ENCODE measurements at places on chromosomes 1 and 21. TPM values are rescaled to one million over a fixed set of nuclear protein-coding genes. Genes with fewer than 3 reads are reported as not detected.

GRCh38 chr1:199040076-199040905 is 401.5 kb downstream of the PTPRC start:
- ATAC-seq: no peak

- no peak for ATAC-seq
Measured at GRCh38 chr1:201778279-201779065, 50.5 kb upstream of the IPO9 start.

- peak; percentile 12 for ATAC-seq
Measured at GRCh38 chr1:233904633-233905415, at the start of gene SLC35F3. TSS of gene SLC35F3 (plus strand) at chr1:233904676.

DNA sequence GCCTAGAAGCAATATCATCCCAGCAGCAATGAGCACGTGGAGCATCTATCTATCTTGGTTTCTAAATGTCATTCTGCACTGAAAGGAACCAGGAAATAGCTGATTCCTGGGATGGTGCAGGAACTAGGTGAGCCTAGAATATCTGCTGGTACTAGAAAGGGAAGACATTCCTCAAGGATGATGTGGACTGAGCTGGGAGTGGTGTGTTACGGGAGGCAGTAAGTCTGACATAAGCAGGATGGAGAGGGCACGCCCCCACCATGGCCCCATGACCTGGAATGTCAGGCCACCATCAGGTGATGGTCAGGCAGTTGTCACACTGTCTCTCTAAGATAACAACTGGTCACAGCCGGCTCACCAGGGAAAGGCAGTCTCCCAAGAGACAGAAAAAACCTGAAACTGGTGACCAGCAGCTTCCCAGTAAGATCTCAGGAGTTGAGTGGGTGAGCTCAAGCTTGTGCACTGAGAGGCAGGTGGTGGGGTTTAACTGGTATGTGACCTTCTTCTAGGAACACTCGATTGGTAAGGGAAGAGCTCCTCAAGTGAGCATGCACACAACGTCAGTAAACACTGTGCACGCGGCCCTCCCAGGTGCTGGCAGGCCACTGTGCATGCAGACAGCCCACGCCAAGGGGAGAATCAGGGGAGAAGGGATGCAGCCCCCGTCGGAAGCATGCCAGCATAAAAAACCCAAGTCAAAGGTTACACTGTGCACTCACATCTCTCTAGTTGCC is 148.7 kb downstream of the ADSS2 start:
- ATAC-seq: no peak

GRCh38 chr1:226786550-226786949 is 47.5 kb upstream of the ITPKB start:
- ATAC-seq: peak; percentile 24

DNA sequence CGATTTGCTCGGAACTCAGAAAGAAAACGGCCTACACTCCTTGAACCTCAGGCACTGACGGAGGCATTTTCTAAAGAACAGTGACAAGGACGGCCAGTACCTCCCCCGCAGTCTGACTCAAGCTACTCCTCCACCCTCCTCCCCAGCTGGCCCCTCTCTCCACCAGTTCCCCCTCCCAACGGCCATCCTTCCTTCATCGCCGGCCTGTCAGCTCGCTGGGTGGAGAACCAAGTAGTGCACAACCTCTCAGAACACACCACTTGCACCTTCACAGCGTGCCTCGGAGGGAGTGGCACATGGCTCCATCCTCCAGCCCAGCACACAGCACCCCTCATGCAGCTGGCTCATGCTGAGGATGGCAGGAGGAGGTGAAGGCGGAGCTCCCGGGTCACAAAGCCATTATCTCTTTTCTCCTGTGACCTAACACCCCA is 58.8 kb downstream of the TOR1AIP2 start:
- no peak for ATAC-seq

GRCh38 chr1:113856401-113856790 is 15.1 kb downstream of the PTPN22 start:
- no peak for ATAC-seq

DNA sequence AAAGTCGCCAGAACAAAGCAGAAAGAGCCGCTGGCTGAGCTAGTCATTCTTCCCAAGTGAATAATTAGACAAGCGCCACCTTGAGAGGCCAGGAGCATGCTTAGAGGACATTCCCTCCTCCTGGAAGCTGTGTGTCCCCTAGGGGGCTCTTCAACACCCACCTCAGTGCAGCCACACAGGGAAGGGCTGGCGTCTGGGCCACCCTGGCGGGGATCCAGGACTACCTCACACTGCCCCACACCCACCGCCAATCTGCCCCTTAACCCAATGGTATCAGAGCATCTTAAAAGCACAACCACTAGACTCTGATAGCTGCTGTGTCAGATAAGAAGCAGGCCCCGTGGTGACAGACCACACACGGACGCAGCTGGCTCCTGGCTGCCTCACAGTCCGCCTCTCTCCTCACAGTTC is 24.9 kb downstream of the SETD4 start:
- no peak for ATAC-seq

GRCh38 chr1:240737298-240737697 is 125.3 kb upstream of the GREM2 start:
- ATAC-seq: no peak

DNA sequence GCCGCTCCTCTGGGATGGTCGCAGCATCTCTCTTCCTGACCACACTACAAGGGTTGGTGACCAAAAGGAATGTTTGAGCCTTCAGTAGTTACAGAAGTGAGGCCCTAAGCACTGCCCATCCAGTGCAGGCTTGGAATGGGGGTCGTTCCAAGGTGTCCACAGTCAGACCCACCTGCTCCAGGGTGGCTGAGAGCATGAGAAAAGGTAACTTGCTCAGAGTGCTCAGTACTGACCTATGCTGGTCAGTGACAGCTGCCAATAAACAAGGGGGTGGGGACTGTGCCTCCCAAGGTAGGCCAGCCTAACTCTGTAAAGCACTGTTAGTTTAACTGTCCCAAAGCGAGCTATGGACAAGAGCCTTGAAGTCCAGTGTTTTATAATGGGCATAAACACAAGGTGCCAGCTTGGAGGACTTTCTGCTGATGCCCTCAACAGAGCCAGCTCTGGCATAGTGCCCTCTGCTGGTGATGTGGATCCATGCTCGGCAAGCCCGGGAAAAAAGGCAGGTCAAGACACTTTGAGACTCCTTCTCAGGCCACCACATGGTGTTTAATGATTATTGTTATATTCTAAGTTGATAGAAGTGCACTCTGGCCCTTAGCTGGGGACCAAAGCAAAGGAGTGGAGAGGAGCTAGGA is 78.1 kb upstream of the DNAH14 start:
- ATAC-seq: peak; percentile 63

- ATAC-seq: no peak
Measured at GRCh38 chr1:201422026-201422425, 496 bp upstream of the TNNI1 start.

DNA sequence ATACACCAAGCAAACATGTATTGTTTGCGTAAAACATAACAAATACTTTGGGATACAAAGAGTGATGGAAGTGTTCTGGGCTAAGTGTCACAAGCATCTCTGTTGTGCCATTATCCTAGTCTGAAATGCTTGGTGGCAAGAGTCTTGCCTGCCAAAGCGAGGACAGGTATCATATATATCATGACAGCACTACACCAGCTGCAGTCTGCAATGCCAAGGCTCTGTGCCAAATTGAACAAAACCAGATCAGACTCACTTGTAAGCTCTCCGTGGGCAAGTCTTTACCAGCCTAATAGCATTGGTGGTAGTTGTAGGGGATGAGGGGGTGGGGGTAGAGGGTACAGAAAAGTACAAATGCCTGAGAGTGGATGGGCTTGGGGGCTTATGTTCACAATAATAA is 119.2 kb downstream of the RWDD3 start:
- no peak for ATAC-seq

DNA sequence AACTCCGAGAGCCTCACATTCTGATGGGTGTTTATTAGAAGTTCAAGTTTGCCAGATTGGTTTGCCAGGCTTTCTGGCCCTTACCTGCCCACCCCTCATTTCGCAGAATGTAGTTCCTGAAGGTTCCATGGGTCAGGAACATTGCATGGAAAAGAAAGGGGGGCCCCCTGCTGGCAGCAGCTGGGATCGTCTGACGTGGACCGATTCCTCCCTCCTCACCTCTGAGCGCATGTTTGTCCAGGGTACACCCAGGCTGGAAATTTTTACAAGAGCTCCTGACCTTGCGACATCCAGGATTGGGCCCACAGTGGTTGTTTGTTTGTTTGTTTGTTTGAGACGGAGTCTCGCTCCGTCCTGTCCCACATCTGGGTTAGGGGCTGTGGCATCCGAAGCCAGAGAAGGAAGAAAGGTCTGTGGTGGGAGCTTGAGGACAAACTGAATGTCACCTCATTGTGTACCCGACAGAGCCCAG is 126.0 kb upstream of the TMEM51 start:
- ATAC-seq: no peak

DNA sequence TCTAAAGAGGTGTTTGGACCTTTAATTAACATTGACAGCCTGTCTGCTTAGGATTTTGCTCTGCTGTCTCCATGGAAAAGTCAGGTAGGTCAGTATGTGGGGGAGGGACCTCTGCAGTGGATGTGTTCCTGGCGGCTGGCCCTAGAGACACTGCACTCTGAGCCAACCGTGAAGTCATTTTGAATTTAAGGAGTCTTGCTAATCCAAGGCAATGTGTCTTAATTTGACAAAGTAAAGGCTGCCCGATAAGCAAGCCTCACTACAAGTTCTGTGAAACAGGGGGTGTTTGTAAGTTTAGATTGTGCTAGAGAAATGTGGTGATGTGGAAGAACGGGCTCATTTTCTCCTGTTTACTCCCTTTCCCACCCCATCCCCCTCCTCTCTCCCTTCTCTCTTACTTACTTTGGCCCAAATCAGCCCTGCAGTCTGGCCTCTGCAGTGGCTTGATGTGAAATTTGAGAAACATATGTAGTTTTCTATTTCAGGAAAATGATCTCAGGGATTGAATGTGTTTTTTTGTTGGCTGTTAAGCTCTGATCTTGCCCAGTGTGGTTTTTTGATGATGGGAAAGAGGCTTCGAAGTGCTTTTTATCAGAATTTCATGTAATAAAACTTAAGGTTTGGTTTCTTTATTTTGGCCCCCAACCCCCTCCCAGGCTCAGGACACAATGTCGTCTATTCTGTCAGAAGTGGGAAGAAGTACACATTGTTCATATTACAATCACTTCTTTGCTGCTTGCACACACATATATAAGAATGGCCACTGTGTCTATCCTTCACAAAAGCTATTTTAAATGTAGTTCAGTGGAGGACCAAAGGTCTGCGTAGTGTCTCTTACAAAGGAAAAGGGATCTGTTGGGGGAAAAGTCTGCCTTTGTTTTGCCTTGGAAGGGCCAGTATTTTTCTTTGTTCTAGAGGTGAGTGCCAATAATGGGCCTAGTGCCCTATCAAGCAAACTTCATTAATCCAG is 96.6 kb downstream of the FGGY start:
- ATAC-seq: no peak

GRCh38 chr21:33151941-33152731 is 77.6 kb upstream of the IFNAR2 start:
- ATAC-seq: no peak

DNA sequence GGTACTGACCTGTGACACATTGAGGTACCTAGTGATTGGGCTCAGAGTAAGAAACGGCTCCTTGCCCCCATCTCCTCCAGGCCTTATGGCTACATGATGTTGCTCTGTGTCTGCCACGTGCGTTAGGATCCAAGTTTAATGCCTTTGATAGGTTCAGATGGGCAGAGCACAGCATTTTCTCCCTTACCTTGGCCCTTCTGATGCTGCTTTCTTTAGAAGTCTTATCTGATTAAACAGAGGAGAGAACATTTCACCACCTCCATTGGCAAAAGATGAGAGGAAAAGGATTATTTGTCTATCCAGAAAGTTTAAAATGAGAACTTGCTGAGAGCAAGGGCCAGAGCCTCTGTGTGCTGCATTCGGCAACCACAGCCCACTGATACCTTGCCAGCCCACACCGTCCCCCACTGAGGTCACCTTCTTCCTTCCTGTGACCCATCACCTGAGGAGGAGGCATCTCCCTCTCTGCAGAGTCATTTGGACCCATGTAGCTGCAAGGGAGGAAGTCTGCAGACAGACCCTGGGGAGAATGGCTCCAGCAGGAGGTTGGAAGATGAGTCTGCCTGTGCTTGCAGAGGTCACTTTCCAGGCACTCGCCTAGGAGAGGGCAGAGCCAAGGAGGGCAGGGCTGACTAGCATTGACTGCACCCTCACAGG is 16.7 kb downstream of the SHISA4 start:
- ATAC-seq: peak; percentile 67

DNA sequence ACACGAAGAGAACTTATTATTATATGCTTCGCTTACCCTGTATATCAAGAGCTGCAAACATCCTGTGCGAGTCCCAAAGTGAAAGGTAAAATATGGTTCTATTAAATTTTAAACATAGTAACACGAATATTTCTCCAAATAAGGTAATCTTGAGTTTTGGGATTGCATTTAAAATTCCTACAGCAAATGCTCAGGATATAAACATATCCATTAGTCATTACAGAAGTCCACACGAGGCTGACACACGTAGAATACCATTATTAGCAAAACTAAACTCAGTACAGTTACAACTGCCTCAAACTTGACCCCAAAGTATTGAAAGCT is 282 bp upstream of the LYPLAL1 start:
- ATAC-seq: no peak

DNA sequence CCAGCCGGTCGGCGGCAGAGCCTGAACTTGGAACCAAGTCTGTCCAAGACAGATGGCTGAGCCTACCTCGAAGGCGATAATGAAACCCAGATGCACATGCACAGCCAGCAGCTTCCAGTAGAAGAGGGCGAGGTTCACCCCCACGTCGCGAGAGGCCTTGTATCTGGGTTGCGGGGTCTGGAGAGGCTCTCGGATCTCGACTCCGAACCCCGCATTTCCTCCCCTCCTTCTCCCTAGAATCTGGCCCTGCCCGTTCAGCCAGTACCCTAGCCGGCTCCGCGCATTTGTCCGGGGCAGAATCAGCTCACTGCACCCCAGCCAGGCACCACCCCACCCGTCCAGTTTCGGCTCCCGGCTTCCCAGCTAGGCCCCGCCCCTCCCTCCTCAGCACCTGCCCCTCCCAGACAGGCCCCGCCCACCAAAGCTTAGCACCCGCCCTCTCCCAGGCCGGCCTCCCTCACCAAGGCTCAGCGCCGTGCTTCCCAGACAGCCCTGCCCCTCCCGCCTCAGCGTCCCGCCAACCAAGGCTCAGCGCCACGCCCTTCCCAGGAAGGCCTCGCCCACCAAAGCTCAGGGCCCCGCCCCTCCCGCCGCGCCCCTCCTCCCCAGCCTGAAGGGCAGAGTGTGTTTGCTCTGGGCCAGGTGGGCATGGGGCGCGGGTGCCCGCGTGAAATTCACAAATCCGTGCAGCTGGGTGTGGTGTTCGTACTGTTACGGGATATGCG is 4.8 kb upstream of the ARHGEF19 start:
- ATAC-seq: peak; percentile 99

GRCh38 chr1:114821978-114822377 is 32.7 kb upstream of the SYCP1 start:
- ATAC-seq: no peak

Gene PHLDA3
- 9.4 TPM for total RNA-seq

Gene PLA2G2C
- total RNA-seq: 0.26 TPM

Gene ASTN1
- total RNA-seq: not detected

Gene COL9A2
- total RNA-seq: 7.5 TPM

Gene S100A2
- 10.7 TPM for total RNA-seq

Gene COL8A2
- total RNA-seq: not detected

Gene LRRC71
- total RNA-seq: not detected

Gene DDR2
- 0.34 TPM for total RNA-seq

Gene KCNK2
- total RNA-seq: not detected

Measured in activated T-helper 17 cell treated with anti-CD3 and anti-CD28 coated beads, Interleukin-2, amount 50 U/mL, for 72 hours (primary cell).